ENCODE measurements at places on chromosomes 12 and 14.
A peak's percentile ranks its signal among the peaks of the same experiment; 100 is the strongest.

DNA sequence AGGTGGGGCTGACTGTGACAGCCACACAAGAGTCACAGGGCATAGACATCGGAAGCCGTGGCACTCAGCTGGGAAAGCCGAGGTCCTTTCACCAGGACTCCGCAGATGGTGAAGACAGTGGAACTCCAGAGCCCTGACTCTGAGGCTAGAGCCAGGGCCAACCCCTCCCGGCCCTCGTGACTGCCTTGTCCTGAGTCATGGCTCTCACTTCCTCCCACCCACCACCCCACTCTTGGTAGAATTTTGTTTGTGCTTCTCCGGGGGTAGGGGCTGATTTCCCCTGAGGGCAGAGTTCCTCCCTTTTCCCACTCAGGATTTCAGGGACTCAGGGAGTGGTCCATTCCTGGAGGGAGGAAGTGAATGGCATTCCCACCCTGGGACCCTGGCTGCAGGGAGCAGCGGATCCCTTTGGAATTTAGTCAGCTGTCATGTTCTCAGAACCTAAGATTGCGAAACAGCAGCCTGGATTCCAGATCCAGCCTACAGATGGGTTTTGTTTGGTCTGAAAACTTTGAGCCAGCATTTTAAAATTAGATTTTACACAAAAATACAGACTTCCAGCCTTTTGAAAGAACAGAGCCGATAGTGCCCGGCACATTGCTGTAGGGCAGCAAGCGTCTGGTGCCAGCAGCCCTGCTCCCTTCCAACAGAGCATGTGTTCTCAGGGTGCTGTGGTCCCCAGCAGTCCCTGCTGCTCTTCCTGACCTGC, 50.7 kb downstream of the TPCN1 start:
- no peak for DNase-seq

DNA sequence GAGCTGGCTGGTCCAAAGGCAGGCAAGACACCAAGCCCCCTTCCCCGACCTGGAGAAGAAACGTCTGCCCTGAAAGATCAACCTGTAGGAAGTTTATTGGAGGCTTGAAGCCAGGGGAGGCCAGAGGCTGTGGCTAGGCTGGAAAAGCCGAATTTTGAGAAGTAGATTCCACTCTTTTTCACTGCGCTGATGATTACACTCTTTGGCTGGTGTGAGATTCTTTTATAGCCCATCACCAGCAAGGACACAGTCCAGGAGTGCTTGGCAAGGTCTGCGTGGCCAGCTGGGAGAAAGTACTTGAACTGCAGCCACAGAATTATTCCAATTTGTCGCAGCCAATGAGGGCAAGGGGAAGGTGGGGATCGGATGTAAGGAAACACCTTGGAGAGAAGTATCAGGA, 45.0 kb downstream of the SYNE3 start:
- DNase-seq = no peak

GRCh38 chr12:121438905-121439304, 39.0 kb downstream of the RNF34 start:
- no peak for DNase-seq

DNA sequence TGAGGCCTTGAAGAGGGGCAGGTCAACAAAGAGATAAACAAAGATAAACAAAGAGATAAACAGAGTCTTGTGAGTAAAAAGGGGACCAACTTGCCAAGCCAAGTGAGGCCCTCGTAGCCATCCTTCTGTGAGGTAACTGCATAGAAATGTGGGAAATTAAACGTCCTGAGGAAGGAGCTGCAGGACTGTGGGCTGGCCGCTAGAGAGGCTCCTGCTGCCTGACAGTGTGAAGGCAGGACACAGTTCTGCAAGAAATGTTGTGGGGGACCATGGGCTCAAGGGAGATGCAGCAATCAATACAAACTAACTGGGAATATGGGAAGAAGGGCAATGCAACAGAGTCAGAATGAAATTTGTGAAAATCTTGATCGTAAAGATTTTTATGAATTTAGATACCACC, 91.9 kb downstream of the SLC8A3 start:
- no peak for DNase-seq

GRCh38 chr14:34843011-34843554, 32.1 kb downstream of the BAZ1A start:
- no peak for DNase-seq

DNA sequence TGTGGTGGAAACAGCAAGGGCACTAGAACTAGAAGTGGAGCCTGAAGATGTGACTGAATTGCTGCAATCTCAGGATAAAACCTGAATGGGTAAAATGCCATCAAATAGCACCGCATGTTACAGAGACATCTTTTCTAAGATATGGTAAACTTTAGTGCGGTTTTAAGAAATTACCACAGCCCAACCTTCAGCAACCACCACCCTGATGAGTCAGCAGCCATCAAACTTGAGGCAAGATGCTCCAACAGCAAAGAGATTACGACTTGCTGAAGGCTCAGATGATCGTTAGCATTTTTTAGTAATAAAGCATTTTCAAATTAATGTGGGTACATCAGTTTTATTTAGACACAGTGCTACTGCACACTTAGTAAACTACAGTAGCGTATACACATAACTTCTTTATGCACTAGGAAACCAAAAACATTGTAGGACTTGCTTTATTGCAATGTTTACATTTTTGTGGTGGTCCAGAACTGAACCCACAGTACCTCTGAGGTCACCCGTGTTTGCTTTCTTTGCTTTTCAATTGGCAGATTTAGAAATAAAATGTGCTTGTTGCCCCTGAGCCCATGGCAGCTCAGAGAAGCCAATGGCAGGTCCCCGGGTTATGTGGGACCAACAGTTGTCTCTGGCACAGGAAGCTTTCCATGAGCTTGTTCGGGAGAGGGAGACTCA, 15.9 kb downstream of the GOLGA3 start:
- no peak for DNase-seq

- no peak for DNase-seq
These were observed 71.5 kb upstream of the ARID2 start for GRCh38 chr12:45658020-45658419.

GRCh38 chr12:52239767-52240166, 6.7 kb downstream of the KRT7 start:
- no peak for DNase-seq

DNA sequence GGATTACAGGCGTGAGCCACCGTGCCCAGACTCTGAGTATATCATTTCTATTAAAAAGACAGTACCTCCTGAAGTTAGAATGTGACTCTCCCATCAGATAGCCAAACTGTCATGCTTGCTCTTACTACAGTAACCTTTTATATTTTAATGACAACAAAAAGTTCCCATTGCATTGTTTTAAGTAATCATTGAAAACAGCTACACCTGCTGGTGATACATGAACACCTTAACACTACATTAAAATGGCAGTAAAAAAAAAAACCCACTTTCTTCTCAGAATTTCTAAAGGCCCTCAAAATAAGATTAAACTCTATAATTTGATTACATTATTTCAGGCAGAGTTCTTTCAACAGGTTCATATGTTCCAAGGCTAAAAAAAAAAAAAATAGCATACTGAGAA, 76.7 kb downstream of the SH2B3 start:
- DNase-seq = no peak

DNA sequence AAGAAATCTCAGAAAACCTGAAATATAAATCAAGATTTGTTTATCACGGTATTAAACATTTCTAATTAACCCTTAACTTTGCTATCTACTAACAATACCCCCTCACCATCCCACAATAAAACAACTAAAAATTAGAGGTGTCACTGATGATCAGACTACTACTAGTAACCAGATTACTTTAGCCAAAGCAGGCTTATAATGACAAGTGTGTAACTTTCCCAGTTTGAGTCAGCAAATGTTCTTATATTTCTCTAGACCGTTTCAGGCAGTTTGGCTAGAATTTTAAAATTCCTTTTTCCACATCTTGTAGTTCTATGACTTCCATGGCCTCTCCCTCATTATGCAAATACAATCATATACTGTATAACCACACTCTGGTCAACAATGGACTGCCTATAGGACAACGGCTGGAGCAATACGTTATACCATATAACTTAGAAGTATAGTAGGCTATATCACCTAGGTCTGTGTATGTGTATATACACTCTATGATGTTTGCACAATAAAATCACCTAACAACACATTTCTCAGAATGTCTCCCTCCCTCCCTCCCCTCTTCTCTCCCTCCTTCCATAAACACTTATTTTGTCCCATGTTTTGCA, 102.1 kb downstream of the DENND5B start:
- DNase-seq = no peak

DNA sequence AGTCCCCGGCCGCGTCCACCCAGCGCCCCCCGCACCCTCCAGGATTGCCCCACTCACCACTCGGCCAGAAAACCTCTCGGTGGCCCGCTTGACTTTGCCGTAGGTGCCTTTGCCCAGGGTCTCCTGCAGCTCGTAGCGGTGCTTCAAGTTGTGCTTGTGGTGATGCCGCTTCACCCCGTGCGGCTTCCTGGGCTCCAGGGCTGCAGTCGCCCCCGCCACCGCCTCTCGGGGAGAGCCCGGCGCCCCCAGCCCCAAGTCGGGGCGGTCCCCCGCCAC, 459 bp downstream of the NUAK1 start:
- no peak for DNase-seq

DNA sequence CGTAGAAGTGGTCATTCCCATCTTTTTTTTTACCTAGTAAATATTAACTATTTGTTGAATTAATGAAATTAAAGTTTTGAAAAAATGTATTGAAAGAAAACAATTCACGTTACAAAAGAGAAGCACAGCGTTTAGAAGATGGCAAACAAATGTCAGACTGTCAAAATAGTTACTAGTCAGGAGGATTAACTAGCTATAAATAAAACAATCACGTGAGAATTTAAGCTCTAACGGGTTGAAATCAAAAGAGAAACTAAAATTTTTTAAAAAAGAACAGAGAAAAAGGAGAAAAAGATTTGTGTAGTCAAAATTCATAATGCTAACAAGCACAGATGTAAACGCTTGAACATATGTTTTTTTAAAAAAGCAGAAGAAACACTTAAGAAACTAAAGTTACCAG, 26.4 kb downstream of the DDHD1 start:
- no peak for DNase-seq

DNA sequence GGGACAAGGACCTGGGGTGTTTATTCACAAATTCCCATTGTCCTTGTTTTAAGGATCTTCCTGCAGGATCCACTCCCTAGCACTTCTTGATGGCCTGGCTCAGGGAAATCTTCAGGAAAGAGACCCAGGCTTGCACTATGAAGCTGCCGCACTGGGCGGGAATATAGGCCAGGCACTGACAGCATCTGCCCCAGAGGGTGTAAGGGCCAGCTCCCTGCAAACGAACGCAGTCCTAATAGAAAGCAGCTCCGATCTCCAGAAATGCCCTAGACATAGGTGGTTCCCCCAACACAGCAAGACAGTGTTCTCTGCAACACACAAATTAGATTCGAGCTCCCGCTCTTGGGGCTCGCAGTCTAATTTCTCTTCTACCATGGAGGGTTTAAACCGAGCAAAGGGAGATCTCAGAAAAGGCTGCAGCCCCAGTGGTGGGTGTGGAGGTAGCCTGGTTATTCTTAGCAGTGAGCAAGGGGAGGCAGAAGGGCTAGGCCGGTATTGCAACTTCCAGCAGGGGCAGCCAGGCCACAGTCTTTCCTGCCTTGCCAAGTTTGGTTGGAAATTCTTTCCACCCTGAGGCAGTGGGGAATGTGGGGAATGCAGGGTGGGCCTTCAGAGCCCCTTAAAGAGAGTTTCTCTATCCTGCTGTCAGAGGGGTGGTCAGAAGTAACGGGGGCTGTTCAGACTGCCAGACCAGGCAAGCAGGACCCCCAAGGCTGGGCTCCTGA, 16.1 kb upstream of the WSCD2 start:
- no peak for DNase-seq

DNA sequence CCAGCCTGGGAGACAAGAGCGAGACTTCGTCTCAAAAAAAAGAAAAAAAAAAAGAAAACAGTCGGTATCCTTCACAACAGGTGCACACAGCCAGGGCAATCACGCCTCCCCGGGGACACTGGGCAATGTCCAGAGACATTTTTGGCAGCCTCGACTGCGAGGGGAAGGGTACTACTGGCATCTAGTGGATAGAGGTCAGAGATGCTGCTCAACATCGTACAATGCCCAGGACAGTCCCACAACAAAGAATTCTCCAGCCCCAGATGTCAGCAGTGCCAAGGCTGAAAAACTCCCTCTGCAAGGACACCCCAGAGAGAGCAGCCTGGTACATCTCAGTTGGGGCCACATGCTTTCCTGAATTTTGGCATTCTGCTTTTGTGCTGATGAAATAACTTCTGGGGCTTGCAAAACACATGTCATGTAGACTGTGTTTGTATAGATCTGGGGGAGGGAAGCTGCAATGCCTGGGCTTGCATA, 21.5 kb downstream of the ALDH2 start:
- DNase-seq = no peak

- DNase-seq = no peak
These were observed 16.5 kb upstream of the LTA4H start for GRCh38 chr12:96051756-96052485.

DNA sequence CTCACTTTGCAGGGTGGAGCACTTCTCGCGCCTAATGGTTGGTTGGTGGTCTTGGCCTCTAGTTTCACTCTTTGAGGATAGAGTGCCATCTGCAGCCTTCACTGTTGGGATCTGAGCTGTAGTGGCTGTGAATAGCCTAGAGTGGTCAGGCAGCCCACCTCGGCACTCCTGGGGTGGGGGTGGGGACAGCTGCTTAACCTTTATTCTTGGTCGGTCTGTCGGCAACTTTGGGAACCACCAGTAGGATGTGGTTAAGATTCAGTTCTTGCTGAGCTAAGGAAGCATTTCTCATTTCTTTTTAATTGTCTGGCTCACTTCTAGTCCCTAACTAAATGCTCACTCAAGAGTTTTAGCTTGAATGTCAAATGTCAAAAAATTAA, 21.1 kb downstream of the TMBIM6 start:
- no peak for DNase-seq

DNA sequence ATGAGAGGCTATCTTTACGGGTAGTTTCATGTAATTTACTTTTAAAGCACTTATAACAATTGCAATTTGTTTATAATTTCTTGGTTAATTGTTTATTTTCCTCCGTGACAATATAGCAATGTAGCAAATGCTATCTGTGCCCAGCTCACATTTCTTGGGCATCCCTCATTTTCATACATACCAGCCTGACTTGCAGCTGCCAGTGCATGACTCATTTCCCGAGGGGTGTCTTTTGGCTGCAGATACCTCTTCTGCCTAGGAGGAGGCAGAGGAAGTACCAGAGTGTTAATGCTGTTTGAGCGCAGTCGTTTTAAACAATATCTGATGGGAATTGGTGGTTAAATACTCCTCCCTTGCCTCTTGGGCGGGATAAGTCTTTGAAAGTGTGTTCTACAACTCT, 104.2 kb upstream of the ABCD2 start:
- DNase-seq = no peak

GRCh38 chr14:103628684-103629502, at the start of gene KLC1:
Gene KLC1, plus strand, starts transcription at chr14:103629211. Its CDS starts 25,354 bp downstream, at chr14:103654565.
- peak; percentile 67 for DNase-seq

- DNase-seq = no peak
These were observed 33.2 kb upstream of the KCNH3 start for GRCh38 chr12:49505672-49506071.

- no peak for DNase-seq
These were observed 2.9 kb downstream of the CDKN1B start for GRCh38 chr12:12720052-12720451.

- DNase-seq = no peak
These were observed 194.8 kb downstream of the LRIG3 start for GRCh38 chr12:58725400-58726105.

GRCh38 chr12:110548678-110549077, 34.4 kb downstream of the PPTC7 start:
- no peak for DNase-seq

All from activated naive CD4-positive, alpha-beta T cell (primary cell).